ENCODE measurements at places on chromosomes 16 and 17. TPM values are rescaled to one million over a fixed set of nuclear protein-coding genes. Genes with fewer than 3 reads are reported as not detected.

The KRT20 gene
- not detected for polyA plus RNA-seq

The MMP25 gene
- polyA plus RNA-seq: not detected

The OTOA gene
- polyA plus RNA-seq: not detected

The DRC3 gene
- 0.77 TPM for polyA plus RNA-seq

The ZNF597 gene
- polyA plus RNA-seq: 1.6 TPM

The KRT36 gene
- not detected for polyA plus RNA-seq

The SPATA32 gene
- polyA plus RNA-seq: not detected

The MARVELD3 gene
- polyA plus RNA-seq: not detected

The TCAP gene
- polyA plus RNA-seq: 0.12 TPM

The ACSM3 gene
- polyA plus RNA-seq: 0.76 TPM
